Cortex of kidney (tissue), 1 donor: ENCODE measurements at places on chromosomes 3 and 15.

- no peak for DNase-seq
Observed at GRCh38 chr15:83206526-83207008, 1.1 kb downstream of the HDGFL3 start.

- no peak for DNase-seq
Observed at GRCh38 chr3:171227828-171228227, 201.3 kb upstream of the SLC2A2 start.

GRCh38 chr3:40858364-40859115, 333.8 kb downstream of the ZNF621 start:
- DNase-seq, result no peak

DNA sequence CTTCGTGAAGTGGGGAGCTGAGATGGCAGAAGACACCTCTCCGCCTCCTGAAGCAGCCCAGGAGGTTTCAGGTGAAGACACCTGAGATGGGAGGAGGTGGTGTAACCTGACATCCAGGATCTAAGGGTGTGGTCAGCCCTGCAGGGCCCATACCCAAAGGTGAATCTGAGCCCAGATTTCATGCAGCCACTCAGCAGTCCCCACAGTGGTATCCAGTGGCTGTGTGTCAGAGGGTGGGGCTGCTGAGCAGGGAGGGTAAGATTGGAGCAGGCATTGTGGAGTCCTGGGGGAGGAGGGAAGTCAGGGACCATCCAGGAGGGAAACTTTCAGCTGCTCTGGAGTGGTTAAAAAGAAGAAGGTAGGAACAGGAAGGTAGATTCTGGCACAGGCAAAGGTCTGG, 46.0 kb upstream of the SMAD6 start:
- no peak for DNase-seq

DNA sequence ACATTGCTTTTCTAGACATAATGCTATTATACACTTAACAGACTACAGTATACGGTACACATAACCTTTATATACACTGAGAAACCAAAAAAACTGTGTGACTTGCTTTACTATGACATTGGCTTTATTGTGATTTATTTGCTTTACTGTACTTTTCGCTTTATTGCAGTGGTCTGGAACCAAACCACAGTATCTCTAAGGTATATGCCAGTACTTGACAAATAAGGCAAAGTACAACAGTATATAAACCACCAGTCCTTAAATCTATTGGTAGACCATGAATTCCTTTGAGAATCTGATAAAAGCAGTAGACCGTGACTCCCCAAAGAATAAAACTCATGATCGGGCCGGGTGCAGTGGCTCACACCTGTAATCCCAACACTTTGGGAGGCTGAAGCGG, 50.3 kb downstream of the HERC1 start:
- DNase-seq, result no peak

GRCh38 chr15:49190586-49190985, 20.5 kb downstream of the GALK2 start:
- no peak for DNase-seq

- no peak for DNase-seq
Observed at GRCh38 chr15:70164910-70165715, 67.4 kb upstream of the TLE3 start.

- DNase-seq, result no peak
Observed at GRCh38 chr15:38894243-38894948, 329.8 kb upstream of the RASGRP1 start.

DNA sequence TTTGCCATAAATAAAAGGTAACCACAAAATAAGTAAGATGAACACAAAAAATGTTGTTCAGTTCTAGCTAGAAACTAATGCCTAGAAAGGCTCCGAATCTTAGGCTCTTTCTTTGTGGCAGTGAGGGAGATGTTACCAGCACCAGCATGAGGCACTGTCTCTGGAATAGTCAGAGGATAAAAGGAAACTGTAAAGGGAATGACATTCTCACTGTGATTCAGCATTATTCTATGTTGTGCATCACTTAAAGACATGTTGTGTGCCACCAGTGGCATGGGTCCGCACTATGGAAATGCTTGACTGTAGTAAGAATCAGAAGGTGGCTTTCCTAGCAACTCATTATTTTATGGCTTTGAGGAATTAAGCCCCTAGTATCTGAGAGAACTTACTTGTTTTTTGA, 70.8 kb downstream of the SEC22A start:
- DNase-seq, result no peak

GRCh38 chr3:3038201-3038991, 71.8 kb downstream of the IL5RA start:
- no peak for DNase-seq

DNA sequence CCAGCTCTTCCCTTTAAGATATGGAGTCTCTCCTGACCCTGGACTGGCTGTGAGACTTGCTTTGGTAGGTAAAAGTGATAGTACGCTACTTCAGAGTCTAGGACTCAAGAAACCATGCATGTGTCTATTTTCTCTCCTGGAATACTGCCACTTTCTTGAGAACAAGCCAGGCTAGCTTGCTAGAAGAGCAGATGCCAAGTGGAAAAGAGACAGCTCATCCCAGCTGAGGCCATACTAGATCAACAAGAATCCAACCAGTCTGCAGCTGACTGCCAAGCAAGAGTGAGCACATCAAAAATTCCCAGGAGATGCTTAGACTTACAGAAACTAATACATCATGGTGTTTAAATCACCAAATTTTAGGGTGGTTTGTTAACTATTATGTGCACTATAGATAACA, 208.3 kb upstream of the RBMS3 start:
- no peak for DNase-seq

GRCh38 chr15:41183581-41183980, 47.0 kb downstream of the EXD1 start:
- no peak for DNase-seq

DNA sequence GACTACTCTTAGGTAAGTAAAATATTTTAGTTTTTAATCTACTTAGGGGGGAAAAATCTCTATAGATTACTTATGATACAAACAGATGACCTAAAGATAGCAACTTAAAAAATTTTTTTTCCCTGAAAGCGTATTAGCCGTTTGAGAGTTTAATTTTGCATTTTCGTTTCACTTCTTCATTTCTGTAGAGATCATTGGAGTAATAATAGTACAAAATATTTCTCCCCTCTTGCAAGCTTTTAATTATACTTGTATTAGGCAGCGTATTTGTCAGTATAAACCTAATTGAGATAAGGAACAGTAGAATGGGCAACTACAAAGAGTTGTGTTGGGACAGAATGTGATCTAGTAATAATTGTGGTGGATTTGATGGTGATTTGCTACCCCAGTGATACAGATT, 10.3 kb downstream of the SKIL start:
- no peak for DNase-seq

GRCh38 chr3:60384341-60384740, 866.9 kb downstream of the FHIT start:
- no peak for DNase-seq

- no peak for DNase-seq
Observed at GRCh38 chr3:16600780-16601536, 4.3 kb downstream of the DAZL start.

- no peak for DNase-seq
Observed at GRCh38 chr3:32288819-32289218, 50.3 kb downstream of the CMTM8 start.

- no peak for DNase-seq
Observed at GRCh38 chr3:22216601-22217000, 465.6 kb upstream of the ZNF385D start.

DNA sequence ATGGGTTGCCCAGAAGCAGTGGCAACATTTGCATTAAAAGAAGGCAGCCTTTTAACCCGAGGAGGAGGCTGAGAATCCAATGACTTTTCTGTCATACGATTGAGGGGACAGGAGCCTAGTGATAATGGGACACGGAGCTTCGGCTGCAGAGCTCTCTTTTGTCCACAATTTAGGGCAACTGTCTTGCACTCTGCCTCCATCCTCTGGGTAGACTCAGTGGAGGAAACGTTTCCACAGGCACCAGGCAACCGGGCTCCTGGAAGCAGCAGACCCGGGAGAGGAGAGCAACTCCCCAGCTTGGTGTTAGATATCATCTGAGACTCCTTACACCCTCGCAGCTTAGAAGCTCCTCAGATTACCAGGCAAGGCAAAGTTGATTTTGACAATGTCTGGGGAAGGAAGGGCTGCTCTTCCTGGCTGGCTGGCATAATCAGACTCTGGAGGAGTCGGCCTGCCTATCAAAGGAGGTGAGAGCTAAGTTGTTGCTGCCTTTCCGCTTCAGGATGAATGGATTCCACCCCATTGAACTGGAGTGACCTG, 43.5 kb upstream of the RNU6-1 start:
- no peak for DNase-seq

GRCh38 chr15:78207110-78207458, 27.3 kb downstream of the ACSBG1 start:
- no peak for DNase-seq

GRCh38 chr3:113844622-113845222, 6.1 kb downstream of the GRAMD1C start:
- DNase-seq, result no peak

DNA sequence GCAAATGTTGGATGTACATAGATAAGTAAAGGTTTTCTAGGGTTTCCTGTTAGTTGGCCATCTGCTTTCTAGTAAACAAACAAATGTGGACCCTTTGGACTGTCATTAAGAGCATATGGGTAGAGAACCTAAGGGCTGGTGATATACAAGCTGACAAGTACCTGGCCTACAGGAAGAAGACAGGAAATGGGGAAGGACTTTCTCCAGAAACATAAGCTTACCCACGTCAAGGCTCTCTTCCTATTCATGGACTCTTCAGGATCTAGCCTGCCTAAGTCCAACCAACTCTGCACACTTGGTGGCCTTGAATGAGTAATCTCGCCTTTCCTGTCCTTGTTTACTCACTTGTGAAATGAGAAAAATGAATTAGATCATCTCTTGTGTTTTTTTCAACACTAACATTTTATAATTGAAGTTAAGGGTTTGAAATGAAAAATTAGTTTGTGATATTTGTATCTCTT, 22.2 kb upstream of the GOLIM4 start:
- DNase-seq, result no peak
